Epithelial cell of proximal tubule (primary cell): ENCODE measurements at places on chromosomes 12 and 14. TPM values are rescaled to one million over a fixed set of nuclear protein-coding genes. Genes with fewer than 3 reads are reported as not detected.

Gene CAPZA3
- not detected in 2 replicates for total RNA-seq

Gene MYH6
- not detected in 2 replicates for total RNA-seq

Gene STON2
- total RNA-seq, result 3.2 and 6.8 TPM in 2 replicates

Gene TXNDC16
- total RNA-seq, result 3.7 and 6.7 TPM in 2 replicates

Gene GPX2
- not detected in 2 replicates for total RNA-seq

Gene TGM1
- total RNA-seq, result 0.63 and 0.94 TPM in 2 replicates

Gene HNF1A
- 0.17 and 0.36 TPM in 2 replicates for total RNA-seq

Gene RPGRIP1
- total RNA-seq, result 0.07 TPM in 1 of 2 replicates, not detected in the other

Gene DNAI7
- not detected in 2 replicates for total RNA-seq

Gene CDCA3
- total RNA-seq, result 85.0 and 97.4 TPM in 2 replicates

Gene TMEM132D
- 0.06 and 0.22 TPM in 2 replicates for total RNA-seq

Gene SETD1B
- 4.4 and 5.2 TPM in 2 replicates for total RNA-seq

Gene RERGL
- total RNA-seq, result not detected in 2 replicates

Gene EIF2B2
- 52.5 and 73.9 TPM in 2 replicates for total RNA-seq

Gene KRT79
- 0.07 TPM in 1 of 2 replicates, not detected in the other for total RNA-seq

Gene SERPINA10
- not detected in 2 replicates for total RNA-seq

Gene RNASE7
- total RNA-seq, result 0.86 TPM in 1 of 2 replicates, not detected in the other

GRCh38 chr12:100574187-100575074 is 947 bp downstream of the GAS2L3 start:
- no peak for DNase-seq

GRCh38 chr12:62267480-62267879 is 7.3 kb downstream of the USP15 start:
- no peak for DNase-seq

GRCh38 chr14:68944162-68944561 is 34.9 kb downstream of the ACTN1 start:
- DNase-seq, result no peak

GRCh38 chr12:121114019-121114639 is 18.5 kb upstream of the P2RX7 start:
- DNase-seq, result no peak

DNA sequence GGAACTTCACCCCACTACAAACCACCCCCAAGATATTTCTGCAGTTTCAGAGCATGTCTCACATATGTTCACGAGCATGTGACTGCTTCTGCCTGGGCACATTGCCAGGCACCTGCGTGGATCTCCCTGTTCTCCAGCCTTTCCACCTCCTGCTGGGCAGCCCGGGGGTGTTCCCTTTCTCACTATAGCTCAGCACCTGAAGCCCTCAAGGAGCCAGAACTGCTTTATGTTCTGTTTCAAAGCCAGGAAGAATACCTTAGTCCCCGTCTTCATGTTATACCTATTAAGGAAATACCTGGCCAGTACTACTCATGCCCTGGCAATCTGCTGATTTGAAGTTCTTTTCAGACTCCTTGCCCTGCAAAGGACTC is 4.2 kb upstream of the FGF6 start:
- no peak for DNase-seq

GRCh38 chr12:2291182-2291832 is 238.5 kb downstream of the CACNA1C start:
- no peak for DNase-seq

- no peak for DNase-seq
Observed at GRCh38 chr12:10293151-10293550, 14.5 kb upstream of the KLRD1 start.

DNA sequence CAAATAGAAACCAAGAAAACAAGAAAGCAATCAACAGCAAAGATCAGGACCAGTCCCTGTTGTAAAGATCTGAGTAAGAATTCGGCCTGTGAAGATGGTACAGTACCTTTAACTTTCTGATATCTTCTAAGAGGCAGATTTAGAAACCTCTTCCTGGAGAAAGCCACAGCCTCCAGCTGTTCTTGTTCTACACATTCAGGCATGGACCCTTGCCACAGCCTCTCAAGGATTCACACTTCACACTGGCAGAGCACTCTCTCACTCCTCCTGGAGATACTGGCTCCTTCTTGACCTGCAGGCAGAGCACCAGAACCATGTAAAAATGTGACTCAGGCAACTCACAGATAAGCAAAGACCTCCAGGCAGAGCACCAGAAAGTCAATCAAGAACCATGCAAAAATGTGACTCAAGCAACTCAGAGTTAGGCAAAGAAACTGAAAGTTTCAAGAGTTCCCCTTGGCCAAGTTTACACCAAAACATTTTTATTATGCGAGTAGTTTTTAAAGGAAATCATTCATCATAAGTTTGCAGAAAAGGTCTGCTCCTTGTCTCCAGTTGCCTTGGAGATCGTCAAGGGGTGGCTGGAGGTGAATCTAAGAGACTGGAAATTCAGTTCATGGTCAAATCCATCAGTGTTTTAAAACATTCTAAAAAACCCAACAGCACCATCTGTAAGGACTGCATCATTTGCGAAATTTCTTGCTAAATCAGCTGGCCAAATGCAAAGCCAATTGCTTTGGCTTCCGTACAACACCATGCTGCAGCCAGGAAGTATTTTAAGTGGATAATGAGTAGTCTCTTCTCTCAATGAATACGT is 119.3 kb upstream of the MDM1 start:
- DNase-seq, result no peak

GRCh38 chr12:89080793-89081465 is 271.4 kb downstream of the DUSP6 start:
- no peak for DNase-seq

- DNase-seq, result no peak
Observed at GRCh38 chr12:49054524-49054923, 6.1 kb downstream of the KMT2D start.

GRCh38 chr12:105861227-105861626 is 277.5 kb downstream of the NUAK1 start:
- DNase-seq, result no peak

DNA sequence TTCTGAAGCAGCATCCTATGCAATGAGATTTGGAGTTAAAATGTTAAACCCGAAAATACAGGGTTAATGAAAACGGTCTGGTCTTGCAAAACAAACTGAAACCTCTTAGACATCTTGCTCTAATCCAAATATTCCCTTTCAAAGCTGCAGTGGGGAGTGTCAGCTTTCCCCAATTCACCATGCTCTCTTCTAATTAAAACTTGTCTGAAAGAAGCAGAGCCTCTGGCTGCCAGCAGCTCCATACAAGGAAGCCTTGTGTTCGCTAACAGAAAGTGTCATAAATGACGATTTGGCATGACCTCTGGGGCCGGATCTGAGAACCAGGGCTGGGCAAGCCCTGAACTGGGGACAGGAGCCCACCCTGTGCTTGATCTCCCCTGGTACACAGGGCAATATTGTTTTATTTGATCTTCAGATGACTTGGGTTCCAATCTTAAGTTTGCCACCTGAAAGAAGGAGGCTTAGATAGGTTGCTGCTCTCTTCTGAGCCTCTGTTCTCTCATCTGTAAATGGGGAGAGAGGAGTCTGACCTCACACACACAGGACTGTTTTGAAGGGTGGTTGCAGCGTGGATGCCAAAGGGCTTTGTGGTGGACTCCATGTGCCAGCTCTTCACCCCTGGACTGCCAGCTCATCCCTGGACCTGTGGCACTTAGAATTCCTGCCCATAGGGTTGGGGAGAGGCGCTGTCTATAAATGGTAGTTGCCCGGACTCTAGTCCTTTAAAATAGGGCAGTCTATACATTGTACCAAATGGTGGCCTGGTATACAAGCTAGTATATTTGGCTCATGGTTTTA is 7.8 kb downstream of the KMT5A start:
- DNase-seq, result no peak

DNA sequence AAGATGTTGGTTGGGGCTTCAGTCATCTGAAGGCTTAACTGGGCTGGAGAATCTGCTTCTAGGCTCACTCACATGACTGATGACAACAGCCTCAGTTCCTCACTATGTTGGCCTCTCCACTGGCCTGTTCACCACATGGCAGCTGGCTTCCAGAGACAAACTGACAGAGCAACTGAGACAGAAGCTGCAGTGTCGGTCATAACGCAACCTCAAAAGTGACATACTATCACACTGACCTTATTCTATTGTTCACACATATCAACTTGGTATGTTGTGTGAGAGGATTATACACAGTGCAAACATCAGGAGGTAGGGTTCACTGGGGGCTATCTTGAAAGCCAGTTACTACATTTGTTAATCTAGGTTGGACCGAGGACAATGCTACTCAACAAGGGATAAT is 92.9 kb downstream of the PAWR start:
- no peak for DNase-seq

DNA sequence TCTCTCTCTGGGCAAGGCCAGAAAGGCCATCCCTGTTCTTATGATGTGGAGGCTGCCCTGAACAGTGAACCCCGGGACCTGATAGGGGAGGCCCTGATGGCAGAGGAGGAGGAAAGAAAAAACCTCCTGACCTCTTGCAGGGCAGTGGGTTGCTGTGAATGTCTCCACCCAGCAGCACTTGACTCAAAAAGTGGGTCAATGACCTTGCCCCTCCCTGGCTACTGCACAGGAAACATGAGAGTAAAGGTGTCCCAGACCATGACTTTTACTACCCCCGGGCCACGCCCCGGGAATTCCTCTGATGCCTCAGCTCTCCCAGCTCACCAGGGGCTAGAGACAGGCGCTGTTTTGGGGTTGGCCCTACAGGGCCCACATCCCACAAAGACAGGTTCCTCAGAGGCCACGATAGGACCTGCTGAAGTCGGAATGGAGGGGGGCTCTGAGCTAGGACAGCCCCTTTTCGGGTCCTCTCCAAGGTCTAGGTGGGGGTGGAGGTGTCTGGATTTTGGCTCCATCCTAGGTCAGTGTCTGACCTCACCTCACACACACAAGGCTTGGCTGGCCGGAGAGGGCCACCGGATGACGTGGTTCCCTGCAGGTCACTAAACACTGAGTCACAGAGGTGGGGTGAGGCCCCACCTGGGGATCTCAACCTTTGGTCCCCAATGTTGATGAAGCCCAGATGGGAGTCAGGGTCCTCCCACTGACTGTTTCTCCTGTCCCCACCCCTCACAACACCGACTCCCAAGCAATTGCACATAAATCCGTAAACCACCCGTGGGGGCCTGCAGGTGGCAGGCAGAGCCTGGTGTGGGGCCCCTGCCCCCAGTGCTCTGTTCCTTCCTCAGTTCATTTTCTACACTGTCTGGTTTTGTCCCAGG is 1.6 kb downstream of the RHOF start:
- no peak for DNase-seq

DNA sequence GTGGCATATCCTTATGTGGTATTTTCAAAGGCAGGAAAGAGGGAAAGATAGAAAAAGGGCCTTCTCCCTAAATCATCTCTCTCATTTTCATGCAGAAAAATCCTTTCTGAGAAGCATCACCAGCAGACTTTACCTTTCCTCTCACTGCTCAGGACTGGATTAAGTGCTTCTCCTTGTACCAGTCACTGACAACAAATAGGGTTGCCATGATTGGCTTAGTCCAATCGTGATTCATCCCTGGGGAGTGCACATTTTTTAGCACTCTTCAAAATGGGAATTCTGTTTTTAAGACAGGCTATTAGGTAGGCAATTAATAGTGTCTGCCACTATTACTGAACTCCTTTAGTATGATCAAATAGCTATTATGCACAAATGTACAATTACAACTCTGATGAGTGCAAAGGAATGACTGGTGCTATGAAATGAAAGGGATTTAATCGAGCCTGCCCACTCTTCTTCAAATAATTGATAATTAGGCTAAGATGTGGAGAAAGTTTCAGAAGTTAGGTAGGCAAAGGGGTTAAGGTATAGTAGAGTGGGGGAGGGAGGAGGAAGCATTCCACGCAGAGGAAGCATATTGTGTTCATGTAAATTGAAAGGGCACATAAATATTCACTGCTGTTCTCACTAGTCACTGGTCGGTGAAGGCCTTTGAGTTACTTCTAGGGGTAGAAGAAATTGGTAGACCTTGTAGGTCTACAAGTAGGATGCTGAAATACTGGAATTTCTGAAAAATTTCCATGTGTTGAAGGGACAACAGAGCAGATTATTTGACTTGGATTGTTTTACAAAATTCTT is 84.0 kb downstream of the MSRB3 start:
- no peak for DNase-seq

DNA sequence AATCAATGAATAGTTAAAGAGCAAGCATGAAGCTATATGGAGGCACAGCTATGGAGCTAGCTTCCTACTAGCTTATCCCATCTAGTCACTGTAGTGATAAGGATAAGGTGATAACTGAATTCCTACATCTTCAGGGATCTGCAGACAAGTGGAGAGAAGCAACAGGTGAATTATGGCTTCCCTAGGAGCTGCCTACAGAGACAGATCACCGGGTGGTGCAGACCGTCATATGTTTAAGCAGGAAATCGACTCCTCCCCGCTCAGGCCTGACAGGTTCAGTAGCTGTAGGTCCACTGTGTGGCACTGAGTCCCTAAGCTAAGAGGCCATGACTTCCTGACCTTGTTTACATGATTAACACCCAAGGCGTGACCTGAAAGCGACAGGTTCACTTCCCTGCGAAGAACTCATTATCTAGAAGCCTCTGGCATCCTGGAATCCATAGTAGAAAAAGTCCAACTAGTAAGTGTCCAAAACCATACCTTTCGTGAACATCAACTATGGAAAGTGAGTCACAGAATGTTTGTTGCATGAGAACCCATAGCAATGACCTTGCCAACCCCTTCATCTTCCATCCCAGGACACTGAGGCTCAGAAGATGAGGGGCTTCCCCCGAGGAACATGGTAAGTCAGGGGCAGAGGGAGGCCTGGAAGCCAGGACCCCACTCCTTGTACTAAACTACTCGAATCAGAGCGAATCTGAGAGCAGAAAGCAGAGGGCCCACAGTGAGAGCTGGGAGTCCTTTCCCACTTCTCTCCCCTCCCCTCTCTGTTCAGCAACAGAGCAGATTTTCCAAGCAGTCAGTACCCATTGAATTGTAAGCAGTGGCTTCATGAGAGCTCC is 75.4 kb upstream of the CCND2 start:
- DNase-seq, result no peak

DNA sequence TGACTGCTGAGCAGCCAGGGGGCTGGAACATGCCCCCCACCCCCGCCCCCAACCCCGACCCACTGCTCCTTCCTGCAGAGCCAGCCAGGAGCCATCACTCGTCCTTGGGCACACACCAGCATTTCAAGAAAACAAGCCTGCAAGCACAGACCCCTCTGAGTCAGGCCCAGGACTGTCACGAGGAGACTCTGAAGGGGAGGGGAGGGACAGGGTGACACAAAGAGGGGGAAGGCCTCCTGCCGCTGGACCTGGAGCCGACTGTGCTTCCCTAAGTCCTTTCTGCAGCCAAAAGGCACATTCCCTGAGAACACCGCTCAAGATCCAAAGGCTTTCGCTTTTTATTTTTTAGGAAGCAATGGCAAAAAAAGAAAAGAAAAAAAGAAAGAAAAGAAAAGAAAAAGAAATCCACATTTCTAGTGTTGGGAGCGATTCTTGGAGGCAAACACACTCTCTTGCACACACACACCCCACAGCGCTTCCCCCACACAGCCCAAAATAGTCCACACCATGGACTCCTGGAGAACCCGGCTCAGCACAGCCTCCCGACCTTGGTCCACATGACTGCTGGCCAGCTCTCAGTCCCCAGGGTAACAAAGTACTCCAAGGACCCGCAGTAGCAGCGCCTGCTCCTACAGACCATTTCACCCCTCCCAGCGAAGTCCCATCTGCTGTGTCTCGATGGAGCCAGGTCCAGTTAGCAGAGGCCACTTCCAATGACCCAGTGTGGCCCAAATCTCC is 101.7 kb downstream of the DPF3 start:
- no peak for DNase-seq
